ENCODE measurements at places on chromosomes 1 and 21.

- no peak for DNase-seq
Measured at GRCh38 chr21:43872531-43873197, 7.6 kb downstream of the AGPAT3 start.

DNA sequence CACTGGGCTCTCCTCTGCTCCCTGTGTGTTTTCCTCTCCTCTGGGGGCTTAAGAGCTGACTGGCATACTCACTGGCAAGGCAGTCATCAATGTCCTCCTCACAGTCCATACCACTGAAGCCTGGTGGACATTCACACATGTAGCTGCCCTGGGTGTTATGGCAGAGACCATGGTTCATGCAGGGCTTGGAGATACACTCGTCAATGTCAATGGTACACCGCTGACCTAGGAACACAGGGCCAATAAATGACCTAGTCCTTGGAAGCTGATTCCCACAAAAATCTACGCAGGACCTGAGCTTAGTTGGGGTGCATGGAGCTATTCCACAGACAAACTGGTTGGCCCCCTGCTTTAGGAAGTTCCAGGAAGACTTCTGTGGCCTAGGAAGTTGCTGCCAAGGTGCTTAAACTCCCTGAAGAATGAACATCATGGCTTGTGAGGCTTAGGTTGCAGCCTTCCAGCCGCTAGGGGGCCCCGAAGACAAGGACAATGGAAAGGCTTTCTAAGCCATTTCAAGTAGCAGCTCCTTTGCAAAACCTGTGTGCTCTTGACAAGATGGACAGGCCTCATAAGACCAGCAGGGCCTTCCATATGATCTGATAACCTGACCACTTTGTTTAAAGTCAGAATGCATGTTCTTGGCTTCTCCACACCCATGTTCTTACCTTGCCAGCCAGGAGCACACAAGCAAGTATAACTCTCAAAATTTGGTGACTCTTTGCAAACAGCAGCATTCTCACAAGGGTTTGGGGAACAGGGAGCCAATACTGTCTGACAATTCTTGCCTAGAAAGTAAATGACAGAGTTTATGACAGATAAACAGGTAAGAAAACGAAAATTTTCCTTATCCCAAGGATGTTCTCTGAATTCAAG lies 52.3 kb upstream of the ADAM30 start:
- DNase-seq, result peak; percentile 72

DNA sequence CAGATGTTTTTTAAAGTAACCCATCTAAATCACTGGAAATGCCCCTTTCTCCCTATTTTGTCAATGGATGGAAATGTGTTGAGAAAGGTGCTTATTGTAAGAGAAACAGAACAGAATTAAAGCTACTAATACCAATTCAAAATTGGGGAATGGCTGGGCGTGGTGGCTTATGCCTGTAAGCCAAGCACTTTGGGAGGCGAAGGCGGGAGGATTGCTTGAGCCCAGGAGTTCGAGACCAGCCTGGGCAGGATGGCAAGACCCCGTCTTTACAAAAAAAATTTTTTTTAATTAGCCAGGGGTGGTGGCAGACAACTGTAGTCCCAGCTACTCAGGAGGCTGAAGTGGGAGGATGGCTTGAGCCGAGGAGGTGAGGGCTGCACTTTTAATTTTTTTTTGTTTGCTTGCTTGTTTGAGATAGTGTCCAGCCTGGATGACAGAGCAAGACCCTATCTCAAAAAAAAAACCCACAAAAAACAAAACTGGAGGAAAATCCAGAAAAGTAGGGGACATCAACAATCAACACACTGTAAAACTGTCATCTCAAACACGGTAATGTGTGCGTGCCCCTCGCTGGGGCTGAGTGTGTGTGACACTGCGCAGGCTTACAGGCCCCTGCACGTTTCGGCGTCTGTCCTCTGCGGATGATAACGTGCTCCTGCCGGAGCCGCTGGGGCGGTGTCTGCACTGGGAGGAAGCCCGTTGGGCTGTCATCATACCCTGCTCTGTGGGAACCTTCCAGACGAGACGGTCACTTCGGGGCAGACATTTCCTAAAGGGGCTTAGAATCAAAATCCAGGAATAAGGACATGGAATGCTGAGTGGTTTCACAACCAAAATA lies 11.6 kb upstream of the POFUT2 start:
- DNase-seq, result no peak

DNA sequence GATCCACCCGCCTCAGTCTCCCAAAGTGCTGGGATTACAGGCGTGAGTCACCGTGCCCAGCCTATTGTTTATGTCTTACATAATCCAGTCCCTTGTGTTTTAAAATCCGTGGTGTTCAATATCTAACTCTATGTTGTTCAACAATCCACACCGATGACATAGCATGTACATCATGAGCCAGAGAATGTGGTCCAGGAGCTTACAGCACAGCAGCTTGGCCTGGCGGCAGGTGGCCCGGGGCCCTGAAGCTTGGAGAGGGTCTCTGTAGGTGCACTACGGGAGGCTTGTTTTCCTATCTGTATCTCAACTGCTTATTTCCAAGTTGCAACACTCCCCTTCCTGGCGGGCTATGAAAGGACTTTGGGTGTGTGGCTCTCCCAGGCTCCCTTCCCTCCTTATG lies 138.4 kb downstream of the ADSS2 start:
- no peak for DNase-seq

DNA sequence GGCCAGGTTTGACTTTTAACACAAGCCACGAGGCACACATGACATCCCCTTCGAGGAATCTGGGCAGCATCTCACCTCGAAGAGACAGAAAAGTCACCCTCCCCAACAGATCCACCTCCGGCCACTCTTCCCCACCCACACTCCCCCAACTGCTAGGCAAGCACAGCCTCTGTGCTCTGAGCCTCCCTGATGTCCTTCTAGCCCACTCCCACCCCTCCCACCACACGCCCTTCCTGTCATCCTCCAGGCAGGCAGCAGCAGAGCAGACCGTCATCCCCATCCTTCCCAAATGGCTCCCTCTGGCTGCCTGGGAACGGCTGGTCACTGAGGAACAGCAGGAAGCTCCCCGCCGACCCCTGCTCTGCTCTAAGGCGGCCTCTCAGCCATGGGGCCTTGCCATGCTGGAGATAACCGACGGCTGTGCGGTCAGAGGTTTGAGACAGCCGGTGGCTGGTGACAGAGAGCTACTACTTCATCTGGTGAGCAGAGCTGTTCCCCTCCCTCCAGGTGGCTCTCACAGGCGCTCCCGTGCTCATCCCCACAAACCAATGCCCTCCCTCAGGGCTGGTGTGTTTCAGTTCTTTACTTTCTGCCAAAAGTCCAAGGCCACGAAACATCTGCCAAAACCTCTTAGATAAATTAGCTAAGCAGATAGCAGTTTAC lies 25.6 kb downstream of the NPHP4 start:
- DNase-seq, result no peak

Data from Caco-2 (cell line).